Activated CD4-positive, alpha-beta T cell treated with anti-CD3 and anti-CD28 coated beads for 48 hours (primary cell): ENCODE measurements at places on chromosomes 1 and 21.
A peak's percentile ranks its signal among the peaks of the same experiment; 100 is the strongest.

GRCh38 chr1:214708321-214708955 lies 105.4 kb downstream of the CENPF start:
- DNase-seq, result no peak

DNA sequence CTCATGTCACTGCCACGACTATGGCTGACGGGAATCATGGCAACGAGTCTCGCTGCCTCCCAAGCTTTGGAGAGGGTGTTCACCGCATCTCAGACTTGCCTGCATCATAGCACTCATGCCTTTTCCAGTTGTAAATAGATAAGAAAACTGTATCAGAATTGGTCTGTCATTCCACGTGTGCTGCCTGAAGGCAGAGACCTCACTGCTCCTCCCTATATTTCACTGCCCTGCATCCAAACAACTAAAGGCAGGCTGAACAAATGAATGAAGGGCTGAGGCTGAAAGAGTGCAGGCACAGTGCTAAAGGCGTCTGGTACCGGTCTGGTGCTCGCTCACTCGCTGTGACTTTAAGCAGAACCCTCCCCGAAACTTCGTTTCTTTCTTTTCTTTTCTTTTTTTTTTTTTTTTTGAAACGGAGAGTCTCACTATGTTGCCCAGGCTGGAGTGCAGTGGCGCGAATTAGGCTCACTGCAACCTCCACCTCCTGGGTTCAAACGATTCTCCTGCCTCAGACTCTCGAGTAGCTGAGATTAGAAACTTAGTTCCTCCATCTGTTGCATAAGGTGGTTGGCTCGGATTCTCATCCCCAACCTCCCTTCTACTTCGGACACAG lies 542 bp downstream of the EIF2B3 start:
- DNase-seq, result no peak

DNA sequence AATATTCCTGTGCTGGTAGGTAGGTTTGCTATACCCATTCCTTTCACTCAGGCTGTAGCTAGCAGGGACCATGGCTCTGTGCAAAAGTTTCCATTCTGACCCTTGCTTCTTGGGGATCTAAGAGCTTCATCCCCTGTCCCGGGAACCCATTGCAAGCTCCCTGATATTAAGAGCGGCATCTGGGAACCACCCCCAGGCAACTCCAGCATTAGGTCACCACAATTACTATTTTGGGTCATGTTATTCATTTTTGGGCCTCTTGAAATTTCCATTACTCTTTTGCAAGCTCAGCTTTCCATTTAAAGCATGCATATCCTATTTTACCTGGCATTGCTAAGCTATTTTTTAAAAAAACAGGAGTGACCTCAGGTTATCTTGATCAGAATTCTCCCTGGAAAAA lies 22.1 kb upstream of the ACTRT2 start:
- DNase-seq, result no peak

GRCh38 chr21:38857152-38857825 lies 51.6 kb downstream of the ETS2 start:
- no peak for DNase-seq

DNA sequence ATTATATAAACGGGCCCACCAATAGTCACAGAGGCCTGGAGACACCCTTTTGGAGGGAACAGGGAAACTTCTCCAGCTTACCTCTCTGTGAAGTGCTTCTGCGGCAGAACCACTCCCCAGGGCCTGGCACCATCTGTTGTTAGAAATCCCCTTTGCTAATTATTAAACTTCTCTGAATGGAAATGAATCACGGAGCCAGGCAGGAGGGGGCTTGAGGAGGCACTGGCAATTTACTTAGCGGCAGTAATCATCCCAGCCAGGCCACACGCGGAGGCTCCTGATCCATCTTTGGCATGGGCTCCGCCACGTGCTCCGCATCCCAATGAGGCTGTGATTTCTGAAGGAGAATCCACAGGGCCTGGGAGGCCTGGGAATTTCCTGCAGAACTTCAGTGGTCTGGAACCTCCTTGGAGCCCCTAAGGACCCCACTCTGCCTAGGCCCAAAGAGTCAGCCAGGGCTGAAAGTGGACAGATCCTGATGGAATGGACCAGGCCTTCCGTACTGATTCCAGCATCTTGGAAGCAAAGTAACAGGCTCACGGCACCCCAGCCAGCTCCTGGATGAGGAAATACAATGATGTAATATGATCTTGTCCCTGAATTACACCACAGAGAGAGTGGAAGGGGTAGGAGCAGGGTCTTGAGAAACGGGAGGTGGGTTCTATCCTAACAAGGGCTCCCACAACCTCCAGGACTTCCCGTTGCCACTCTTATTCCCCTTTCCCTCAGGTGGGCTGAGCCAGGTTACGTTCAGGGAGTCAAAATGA lies 62.3 kb downstream of the GRIK3 start:
- no peak for DNase-seq

- DNase-seq, result no peak
Measured at GRCh38 chr1:42675467-42675866, 6.8 kb upstream of the YBX1 start.

DNA sequence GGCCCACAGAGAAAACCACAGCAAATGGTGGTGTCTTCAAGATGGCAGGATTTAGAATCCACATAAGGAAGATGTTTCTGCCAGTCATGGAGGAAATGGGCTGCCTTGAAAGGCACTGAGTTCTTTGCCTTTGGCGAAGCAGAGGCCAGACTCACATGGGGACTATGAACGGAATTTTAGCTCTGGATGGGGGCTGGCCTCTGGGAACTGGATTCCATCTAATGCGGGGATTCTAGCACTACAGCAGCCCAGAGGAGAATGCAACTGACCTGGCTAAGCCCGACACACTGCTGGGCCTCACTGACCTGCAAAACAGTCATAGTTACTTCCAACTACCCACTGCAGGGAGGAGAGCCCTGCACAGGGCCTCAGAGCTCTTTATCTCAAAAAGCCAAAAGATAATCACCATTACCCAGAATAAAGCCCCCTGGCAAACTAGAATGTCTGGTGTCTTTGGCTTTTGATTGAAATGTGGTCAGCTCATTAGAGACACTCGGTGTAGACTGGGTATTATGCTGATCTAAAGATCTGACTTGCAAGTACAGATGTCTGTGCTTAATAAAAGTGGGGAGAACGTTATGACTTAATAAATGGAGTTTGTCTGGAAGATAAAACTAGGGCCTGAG lies 11.6 kb downstream of the HCRTR1 start:
- no peak for DNase-seq

GRCh38 chr1:171245458-171246064 lies 2.7 kb upstream of the FMO1 start:
- DNase-seq, result peak; percentile 8

DNA sequence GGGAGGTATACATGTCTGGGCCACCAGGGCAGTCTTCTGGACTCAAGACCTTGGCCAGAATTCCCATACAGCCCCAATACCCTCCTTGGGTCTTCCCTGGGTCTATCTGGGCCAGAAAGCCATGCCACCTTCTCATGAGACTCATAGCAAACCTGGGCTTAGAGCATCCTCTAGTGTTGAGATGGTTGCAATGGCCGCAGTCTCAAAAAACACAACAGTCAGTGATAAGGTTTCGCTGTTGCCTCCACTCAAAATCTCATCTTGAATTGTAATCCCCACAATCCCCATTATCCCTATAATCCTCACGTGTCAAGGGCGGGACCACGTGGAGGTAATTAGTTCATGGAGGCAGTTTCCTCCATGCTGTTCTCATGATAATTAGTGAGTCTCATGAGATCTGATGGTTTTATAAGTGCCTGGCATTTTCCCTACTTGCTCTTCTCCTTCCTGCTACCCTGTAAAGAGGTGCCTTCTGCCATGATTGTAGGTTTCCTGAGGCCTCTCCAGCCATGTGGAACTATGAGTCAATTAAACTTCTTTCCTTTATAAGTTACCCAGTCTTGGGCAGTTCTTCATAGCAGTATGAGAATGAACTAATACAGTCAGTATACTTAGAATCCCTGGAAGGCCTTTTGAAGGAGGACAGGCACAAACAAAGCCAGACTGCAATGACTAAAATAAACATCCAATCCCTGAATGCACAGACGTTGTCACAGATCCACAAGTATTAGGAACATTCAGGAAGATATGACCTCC lies 77.0 kb downstream of the CTH start:
- DNase-seq, result peak; percentile 13

DNA sequence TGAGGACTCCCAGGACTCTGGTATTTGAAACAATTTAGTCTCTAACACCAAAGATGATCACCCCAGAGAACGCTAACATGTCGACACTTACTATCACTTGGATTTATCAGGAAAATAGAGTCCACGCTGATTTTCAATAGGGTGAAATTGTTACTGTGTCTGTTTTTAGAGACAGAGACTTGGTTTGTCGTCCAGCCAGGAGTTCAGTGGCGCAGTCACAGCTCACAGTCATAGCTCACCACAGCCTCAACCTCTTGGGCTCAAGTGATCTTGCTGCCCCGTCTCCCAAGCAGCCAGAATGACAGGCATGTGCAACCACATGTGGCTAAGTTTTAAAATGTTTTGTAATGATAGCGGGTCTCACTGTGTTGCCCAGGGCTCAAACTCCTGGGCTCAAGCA lies 5.3 kb downstream of the SSU72 start:
- no peak for DNase-seq
